ENCODE measurements at places on chromosomes 11 and 22. TPM values are rescaled to one million over a fixed set of nuclear protein-coding genes. Genes with fewer than 3 reads are reported as not detected.

- H3K27me3 ChIP-seq = no peaks in the 10 kb centered on the region
- no peak overlapping the region for H3K4me3 ChIP-seq
- DNase-seq = no peak
- H3K4me1 ChIP-seq = no peaks in the 10 kb centered on the region
- no peak overlapping the region for H3K27ac ChIP-seq
These were observed 38.0 kb upstream of the ETS1 start for GRCh38 chr11:128625326-128625725.

GRCh38 chr11:131916638-131917037 is 546.2 kb downstream of the NTM start:
- no peaks in the 10 kb centered on the region for H3K36me3 ChIP-seq
- H3K27me3 ChIP-seq = no peaks in the 10 kb centered on the region
- DNase-seq = no peak
- H3K4me1 ChIP-seq = peaks cover 2% of the 10 kb centered on the region
- H3K27ac ChIP-seq = no peak overlapping the region

The OR2AG1 gene
- not detected for total RNA-seq

GRCh38 chr11:22276535-22276934 is 61.6 kb upstream of the SLC17A6 start:
- no peaks in the 10 kb centered on the region for H3K27me3 ChIP-seq
- no peak overlapping the region for H3K27ac ChIP-seq
- DNase-seq = no peak
- no peak overlapping the region for H3K4me3 ChIP-seq
- no peaks in the 10 kb centered on the region for H3K36me3 ChIP-seq

GRCh38 chr11:130077671-130078070 is 8.0 kb downstream of the APLP2 start:
- H3K4me3 ChIP-seq = no peak overlapping the region
- DNase-seq = no peak
- peaks cover 8% of the 10 kb centered on the region for H3K4me1 ChIP-seq
- no peaks in the 10 kb centered on the region for H3K27me3 ChIP-seq

- H3K27ac ChIP-seq = no peak overlapping the region
- H3K4me3 ChIP-seq = no peak overlapping the region
- no peaks in the 10 kb centered on the region for H3K36me3 ChIP-seq
- H3K27me3 ChIP-seq = no peaks in the 10 kb centered on the region
These were observed 44.2 kb downstream of the MTNR1B start for GRCh38 chr11:93013646-93014045.

- no peak overlapping the region for H3K27ac ChIP-seq
- peaks cover 8% of the 10 kb centered on the region for H3K27me3 ChIP-seq
- no peak for DNase-seq
- no peaks in the 10 kb centered on the region for H3K4me1 ChIP-seq
These were observed 95.3 kb downstream of the ST3GAL4 start for GRCh38 chr11:126450806-126451205.
